ENCODE measurements at places on chromosomes 16 and 17.

DNA sequence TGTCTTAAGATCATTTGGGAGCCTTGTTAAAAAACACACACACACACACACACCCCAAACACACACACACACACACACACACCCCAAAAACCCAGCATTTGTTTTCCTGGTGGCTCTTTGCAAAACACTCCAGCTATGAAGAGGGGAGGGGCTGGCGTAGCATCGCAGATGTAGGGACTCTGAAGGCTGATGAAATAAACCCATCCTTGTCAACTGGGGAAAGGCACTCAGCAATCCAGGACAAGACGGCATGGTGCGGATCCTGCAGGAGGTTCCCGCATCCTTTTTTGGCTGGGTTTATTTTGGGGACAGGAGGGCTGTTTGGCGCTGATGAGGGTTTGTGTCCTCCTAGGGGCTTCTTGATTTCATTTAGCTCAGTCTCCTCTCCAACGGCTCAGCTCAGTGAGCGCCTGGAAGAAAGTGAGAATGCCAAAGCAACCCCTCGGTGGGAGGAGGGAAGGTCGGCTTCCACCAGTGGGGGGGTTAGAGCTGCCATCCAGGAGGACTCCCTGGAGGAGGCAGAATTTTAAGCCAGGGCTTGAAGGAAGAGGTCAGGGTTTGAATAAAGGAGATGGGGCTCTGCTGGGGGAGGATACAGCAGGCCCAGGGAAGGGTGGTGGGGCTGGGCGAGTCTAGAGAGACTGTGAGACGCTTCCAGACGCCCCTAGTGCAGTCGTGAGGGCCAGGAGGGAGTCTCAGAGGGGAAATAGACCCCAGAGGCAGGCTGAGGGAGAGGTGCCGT, 12.4 kb upstream of the GSE1 start:
- no peak for DNase-seq

GRCh38 chr17:37134050-37134449, 185.3 kb downstream of the AATF start:
- DNase-seq, result no peak

DNA sequence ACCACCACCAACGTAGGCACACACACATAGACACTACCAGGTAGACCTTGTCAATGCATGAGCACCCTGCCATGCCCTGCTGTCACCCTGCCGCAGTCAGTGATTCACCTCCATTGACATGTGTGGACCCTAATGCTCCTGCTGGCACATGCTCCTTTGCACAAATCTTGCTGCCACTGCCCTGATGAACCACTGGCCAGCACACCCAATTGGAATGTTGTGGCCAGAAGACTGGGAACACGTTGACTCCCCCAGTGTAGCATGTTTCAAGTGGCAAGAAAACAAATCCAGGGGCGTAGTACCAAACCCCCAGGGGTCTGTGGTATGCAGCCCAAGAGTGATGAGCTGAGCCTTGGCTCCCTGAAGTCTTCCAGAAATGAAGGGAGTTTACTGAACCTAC, 486.4 kb upstream of the KIF2B start:
- DNase-seq, result no peak

GRCh38 chr17:63996430-63997182, 1.5 kb upstream of the PRR29 start:
- DNase-seq, result no peak

DNA sequence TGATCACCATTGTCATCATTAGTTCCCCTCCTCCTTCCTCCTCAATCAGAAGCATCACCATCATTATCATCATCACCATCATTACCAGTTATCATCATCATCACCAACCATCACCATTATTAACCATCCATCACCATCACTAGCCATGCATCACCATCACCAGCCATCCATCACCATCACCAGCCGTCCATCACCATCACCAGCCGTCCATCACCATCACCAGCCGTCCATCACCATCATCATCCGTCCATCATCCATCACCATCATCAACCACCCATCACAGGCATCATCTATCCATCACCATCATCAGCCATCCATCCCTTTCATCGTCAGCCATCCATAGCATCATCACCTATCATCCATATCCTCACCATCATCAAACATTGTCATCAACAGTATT, 382.0 kb downstream of the CPPED1 start:
- no peak for DNase-seq

GRCh38 chr16:88645941-88646340, 4.9 kb downstream of the CYBA start:
- DNase-seq, result no peak

GRCh38 chr16:88750854-88751253, 34.2 kb downstream of the PIEZO1 start:
- no peak for DNase-seq

GRCh38 chr16:86549076-86549892, 5.8 kb downstream of the MTHFSD start:
- no peak for DNase-seq

DNA sequence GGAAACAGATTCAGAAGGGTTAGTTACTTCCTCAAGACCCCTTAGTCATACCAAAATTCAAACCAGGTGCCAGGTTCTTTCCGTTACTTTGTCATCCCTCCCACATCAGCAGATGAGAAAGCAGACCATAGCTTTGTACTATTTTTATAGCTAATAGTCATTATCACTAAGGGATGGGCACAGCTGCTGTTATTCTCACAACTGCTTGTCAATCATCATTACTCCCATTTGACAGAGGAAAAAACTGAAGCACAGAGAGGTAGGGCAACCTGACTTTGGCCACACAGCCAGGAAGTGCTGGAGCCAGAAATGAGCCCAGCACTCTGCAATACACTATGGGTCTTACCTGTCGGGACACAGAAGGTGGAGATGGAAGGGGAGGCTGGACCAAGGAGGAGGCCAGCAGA, 30.0 kb downstream of the TEKT5 start:
- DNase-seq, result no peak

GRCh38 chr17:22266231-22266630, 573.9 kb downstream of the KCNJ18 start:
- no peak for DNase-seq

GRCh38 chr17:64016231-64016784, 4.1 kb downstream of the ICAM2 start:
- DNase-seq, result no peak

GRCh38 chr17:81250286-81251093, 11.4 kb downstream of the NDUFAF8 start:
- no peak for DNase-seq

GRCh38 chr16:57257455-57258070, 12.5 kb downstream of the ARL2BP start:
- no peak for DNase-seq

- DNase-seq, result no peak
Observed at GRCh38 chr17:40176754-40177110, 538 bp upstream of the RAPGEFL1 start.

GRCh38 chr16:1705688-1706385, at the start of gene MAPK8IP3:
Gene MAPK8IP3 (plus strand): TSS chr16:1706195. CDS start chr16:1706340, 145 bp downstream.
- DNase-seq, result peak; percentile 95

DNA sequence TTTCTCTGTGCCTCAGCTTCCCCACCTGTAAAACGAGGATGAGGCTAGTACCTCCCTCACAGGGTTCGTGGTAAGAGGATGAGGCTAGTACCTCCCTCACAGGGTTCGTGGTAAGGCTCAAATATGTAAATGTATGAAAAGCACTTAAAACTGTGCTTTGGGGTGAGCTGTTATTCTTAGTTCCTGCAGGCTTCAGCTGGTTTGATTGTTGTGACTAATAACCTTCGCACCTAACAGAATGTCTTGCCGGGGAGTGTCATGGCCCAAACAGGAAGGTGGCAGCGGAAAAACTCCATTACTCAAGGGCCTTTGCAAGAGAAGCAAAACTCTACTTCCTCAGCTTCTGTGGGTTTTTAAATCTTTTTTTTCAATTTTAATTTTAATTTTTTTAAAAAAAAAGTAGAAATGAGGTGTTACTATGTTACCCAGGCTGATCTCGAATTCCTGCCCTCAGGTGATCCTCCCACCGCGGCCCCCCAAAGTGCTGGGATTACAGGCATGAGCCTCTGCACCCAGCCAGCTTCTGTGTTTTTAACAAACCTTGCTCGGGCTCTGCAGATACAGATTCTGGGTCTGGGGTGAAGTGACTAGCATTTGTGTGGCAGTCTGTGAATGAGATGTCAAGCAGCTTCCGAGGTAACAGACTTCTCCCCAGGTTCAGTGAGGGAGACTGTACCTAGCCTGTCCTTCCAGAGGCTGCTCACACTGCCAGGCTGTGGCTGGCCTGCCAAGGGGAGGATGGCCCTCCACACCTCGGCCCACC, 103.0 kb downstream of the RAB11FIP4 start:
- peak; percentile 52 for DNase-seq

DNA sequence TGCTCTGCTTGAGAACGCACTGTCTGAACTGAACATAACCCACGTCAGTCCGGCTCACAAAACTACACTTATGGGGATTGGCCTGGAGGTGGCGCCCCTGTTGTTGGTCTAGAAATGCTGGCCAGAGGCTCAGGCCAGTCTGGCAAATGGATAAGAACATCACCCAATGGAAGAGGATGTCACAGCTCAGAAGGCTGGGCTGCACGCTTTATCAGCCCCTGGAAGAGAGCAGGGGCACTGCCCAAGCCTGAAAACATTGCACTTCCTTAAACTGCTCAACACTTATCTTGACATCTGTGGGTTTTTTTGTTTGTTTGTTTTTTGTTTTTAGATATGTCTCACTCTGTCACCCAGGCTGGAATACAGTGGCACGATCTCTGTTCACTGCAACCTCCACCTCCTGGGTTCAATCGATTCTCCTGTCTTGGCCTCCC, 24.8 kb upstream of the BPTF start:
- DNase-seq, result peak; percentile 44

- DNase-seq, result no peak
Observed at GRCh38 chr17:72926171-72926570, 166.3 kb downstream of the SLC39A11 start.

GRCh38 chr17:75642182-75642783, 9.0 kb downstream of the SMIM5 start:
- DNase-seq, result no peak

DNA sequence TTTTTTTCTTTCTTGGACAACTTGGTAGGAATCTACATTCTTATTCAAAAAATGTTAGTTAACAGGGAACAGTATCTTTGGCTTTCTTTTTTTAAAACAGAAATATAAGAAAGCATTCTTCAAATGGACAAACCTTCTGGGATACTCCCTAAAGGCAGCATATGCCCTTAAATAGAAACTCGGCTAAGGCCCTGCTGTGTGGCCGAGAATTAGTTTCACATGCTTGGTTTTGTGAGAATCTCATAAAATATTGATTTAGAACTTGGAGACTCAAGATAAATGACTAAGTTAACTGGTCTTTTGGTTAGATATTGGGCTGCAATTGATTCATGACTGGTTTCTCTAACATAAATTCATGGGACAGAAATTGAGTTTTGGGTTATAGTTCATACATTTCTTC, 359.9 kb upstream of the XYLT1 start:
- no peak for DNase-seq

DNA sequence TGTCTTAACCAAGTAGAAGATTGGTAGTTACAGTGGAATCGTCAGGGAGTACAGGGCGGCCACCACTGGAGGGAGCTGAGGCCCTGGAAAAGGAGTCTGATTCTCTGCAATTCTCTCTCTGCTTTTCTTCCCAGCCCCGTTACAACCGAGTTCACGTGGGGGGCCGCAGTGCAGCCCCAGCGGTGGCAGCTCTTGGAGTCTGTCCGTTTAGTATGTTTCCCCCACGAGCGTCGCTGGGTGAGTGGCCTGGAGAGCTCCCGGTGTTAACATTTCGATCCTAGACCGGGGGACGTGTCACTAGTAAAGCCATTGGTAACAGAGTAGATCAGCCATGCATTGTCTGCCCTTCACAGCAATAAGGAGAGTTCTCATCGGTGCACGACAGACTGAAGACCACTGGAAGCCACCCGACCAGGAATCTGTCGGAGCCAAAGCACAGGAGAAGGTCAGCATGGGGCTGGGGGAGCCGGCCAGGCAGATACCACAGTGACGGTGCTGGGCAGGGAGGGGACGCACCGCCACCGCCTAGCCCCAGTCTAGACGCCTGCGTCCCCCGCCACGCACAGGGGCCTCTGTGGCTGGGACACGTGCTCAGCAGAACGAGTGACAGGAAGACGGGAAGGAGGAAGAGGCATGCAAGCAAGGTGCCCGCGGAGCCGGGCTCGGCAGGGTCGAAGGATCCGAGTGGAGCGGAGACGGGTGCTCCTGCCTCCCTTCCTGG, 15.7 kb downstream of the SLC16A3 start:
- no peak for DNase-seq

DNA sequence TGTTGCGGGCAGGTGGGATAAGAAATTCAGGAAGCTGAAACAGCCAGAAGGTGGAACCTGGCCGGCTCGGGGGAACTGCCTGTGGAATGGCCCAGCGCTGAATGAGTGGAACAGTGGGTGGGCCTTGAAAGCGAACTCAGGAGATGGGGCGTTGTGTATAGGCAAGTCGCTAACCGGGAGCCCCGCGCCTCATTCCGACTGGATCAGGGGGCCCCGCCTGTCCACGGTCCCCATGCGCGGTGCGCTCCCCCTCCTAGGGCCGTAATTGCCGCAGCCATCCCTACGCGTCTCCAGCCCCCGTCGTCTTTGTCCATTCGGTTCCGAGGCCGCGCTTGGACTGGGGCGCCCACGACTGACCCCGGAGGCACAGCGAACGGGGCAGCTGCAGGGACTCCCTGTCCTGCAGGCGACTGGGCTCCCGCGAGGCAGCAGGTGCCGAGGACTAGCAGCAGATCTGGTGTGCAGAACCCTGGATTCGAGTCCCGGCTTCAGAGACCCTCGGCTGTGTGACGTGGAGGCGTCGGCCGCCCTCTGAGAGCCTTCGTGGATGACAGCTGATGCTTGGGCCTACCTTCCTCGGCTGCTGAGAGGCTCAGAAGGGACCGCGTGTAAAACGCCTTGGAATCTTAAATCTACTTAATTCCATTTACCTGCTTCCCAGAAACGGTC, 10.9 kb upstream of the CA4 start:
- DNase-seq, result no peak

GRCh38 chr17:80633207-80633606, 88.6 kb downstream of the RPTOR start:
- no peak for DNase-seq

DNA sequence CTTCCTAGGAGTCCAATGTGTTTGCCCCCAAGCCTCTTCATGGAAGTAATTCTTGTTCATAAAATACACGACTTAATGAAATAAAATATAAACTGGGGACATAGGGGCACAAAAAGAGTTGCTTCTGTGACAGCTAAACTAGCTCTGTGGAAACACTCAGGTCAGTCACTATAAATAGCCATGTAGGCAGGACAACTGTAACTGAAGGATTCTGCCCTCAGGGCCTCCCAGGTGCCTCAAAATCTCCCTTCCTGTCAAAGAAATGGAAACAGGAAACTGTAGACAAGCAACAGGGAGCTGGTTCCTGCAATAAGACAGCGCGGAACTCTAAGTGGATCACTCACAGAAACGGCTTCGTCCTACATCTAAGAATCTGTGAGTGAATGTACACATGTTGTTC, 178.1 kb upstream of the ZFHX3 start:
- no peak for DNase-seq

GRCh38 chr16:71338632-71339031, 19.9 kb upstream of the CALB2 start:
- DNase-seq, result no peak

DNA sequence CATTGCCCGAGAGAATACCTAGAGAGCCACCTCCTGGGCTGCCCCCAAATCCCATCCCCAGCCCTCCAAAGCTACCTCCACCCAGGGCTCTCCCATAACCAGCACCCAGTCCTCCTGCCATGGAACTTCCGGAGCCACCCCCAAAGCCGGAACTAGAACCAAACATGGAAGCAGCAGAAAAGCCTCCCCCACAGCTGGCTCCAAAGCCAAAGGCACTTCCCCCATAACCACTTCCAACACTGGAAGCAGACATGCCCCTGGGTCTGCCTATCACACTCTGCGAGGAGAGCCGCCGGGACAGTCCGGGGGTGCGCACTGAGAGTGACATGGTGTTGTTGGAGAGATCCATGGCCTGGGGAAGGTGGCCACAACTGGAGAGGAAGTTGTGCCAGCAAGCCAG, at the start of gene KRT12:
Gene KRT12, minus strand, starts transcription at position 386 of the 400 bp plus-strand sequence. Its CDS starts 37 bp downstream, at position 349.
- no peak for DNase-seq

- DNase-seq, result no peak
Observed at GRCh38 chr16:81823111-81823510, 44.0 kb downstream of the PLCG2 start.
